Activated T-helper 1 cell treated with anti-CD3 and anti-CD28 coated beads, Interleukin-2, amount 50 U/mL, for 16 hours (primary cell): ENCODE measurements at places on chromosomes 2 and 18.

GRCh38 chr2:11716689-11717321 lies 29.6 kb upstream of the LPIN1 start:
- DNase-seq, result no peak

GRCh38 chr2:174344716-174345461 lies 10.1 kb downstream of the SP9 start:
- DNase-seq, result no peak

DNA sequence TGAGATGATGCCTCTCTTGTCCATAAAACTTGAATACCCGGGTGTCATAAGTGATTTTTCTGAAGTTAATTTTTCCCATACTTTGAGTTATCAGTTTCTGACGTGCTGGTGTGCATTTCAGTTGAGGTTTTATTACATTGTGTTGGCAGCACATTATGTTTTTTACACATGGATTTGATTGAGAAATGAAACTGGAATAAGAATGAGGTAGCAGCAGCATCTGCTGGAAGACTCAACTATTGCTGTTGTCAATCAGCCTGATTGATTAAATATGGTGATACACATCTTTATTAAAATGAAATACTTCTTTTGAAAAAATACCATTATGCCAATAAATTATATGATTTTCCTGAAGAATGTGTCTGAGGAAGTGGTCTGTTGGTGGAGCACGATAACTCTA lies 60.5 kb downstream of the INSIG2 start:
- no peak for DNase-seq

DNA sequence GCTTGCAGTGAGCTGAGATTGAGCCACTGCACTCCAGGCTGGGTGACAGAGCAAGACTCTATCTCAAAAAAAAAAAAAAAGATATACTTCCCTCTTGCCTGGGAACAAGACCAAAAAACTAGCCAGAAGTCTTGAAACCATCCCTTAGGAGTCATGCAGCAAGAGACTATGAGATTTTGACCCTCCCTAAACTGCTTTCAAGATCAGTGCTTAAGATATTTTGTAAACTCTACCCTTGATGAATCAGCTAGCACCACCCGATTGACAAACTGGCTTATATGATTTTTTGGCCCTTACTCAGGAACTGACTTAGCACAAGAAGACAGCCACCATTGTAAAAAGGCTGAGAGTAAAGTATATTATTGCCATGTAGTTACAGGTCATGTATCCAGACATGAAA lies 3.8 kb downstream of the SULT1C3 start:
- DNase-seq, result no peak
